Activated naive CD8-positive, alpha-beta T cell treated with anti-CD3 and anti-CD28 coated beads, Interleukin-2, amount 10 ng/mL, durations not matched to agents 7 days and 5 days (primary cell): ENCODE measurements at places on chromosomes 1 and 21. TPM values are rescaled to one million over a fixed set of nuclear protein-coding genes. Genes with fewer than 3 reads are reported as not detected.

- H3K27me3 ChIP-seq, result peaks cover 24% of the 10 kb centered on the region
- H3K4me3 ChIP-seq, result no peak overlapping the region
- no peak overlapping the region for H3K27ac ChIP-seq
- peaks cover 5% of the 10 kb centered on the region for H3K4me1 ChIP-seq
- no peaks in the 10 kb centered on the region for H3K36me3 ChIP-seq
- DNase-seq, result no peak
These were observed 40.4 kb upstream of the TMEM61 start for GRCh38 chr1:54940042-54940441.

Gene PDZK1
- total RNA-seq, result 0.30 TPM

GRCh38 chr1:24558455-24558854 lies 2.6 kb downstream of the NCMAP start:
- H3K27me3 ChIP-seq, result peaks cover 25% of the 10 kb centered on the region
- H3K36me3 ChIP-seq, result no peaks in the 10 kb centered on the region
- no peak for DNase-seq
- no peak overlapping the region for H3K4me3 ChIP-seq

DNA sequence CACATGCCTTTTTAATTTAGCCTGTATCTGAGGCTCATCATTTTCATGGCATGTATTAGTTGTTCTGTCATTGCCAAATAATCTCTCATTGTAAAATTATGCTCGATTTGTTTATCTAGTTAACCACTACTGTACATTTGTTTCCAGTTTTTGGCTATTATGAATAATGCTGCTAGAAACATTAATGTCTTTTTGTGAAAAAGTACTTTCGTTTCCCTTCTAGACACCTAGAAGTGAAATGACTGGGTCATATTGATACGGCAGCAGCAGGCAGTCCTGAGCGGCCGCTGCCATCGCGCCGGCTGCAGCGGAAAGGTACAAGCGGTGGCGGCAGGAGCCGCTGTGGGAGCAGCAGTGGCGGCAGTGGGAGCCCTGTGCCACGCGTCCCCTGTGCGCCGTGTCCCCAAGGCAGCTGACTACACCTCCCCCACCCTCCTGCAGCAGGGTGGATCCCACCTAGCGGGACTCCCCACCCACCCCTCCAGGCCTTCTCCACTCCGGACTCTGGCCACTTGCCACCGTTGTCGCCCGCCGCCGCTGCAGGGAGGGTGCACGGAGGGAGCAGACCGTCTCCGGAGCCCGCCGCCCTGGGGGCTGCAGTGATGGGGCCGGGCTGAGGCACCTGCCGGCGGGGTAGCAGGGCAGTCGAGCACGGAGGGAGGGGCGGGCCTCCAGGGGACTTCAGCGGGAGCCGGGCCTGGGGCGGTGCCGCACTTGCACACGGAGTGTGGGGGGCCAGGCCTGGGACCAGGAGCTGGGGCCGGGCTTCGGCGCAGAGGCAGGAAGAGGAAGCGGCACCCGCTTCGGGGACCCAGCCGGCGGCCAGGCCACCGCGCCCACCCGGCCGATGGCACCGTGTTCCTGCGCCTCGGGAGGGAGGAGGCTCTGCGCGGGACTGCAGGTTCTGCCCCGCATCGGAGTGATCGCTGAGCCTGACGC lies 66.8 kb upstream of the RGS7 start:
- no peak overlapping the region for H3K27ac ChIP-seq
- peaks cover 52% of the 10 kb centered on the region for H3K27me3 ChIP-seq
- peaks cover 4% of the 10 kb centered on the region for H3K4me1 ChIP-seq
- peak overlapping the region; percentile 59 for H3K4me3 ChIP-seq

Gene C1orf210
- total RNA-seq, result not detected
